ENCODE measurements at places on chromosomes 11 and 22.

- no peak for DNase-seq
Measured at GRCh38 chr11:27081056-27081455, 40.4 kb downstream of the BBOX1 start.

- DNase-seq, result no peak
Measured at GRCh38 chr22:39444247-39444800, 12.5 kb upstream of the MGAT3 start.

DNA sequence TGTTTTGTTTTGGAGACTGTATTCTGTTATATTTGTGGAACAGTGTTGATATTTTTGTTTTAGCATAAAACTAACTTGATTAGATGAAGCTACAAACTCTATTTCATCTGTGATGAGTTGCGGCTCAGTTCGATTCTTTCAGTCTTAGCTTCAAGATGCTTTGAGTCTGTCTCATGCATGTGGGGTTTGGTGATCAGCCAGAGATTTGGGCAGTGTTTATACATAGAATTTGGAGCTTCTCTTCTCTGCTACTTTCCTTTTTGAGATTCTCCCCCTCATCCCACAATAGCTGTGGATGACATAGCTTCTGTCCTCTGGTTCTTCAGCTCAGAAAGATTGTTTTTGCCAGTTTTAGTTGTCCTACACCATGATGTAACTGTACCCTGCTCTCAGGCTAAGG, 90.4 kb downstream of the ARHGAP20 start:
- DNase-seq, result no peak

- DNase-seq, result no peak
Measured at GRCh38 chr11:638631-639331, 1.7 kb downstream of the DRD4 start.

GRCh38 chr22:49983148-49984042, 22.8 kb downstream of the PIM3 start:
- no peak for DNase-seq

- no peak for DNase-seq
Measured at GRCh38 chr22:50489363-50490243, 2.9 kb downstream of the MIOX start.

GRCh38 chr11:1411301-1411700, 21.6 kb downstream of the BRSK2 start:
- DNase-seq, result no peak

DNA sequence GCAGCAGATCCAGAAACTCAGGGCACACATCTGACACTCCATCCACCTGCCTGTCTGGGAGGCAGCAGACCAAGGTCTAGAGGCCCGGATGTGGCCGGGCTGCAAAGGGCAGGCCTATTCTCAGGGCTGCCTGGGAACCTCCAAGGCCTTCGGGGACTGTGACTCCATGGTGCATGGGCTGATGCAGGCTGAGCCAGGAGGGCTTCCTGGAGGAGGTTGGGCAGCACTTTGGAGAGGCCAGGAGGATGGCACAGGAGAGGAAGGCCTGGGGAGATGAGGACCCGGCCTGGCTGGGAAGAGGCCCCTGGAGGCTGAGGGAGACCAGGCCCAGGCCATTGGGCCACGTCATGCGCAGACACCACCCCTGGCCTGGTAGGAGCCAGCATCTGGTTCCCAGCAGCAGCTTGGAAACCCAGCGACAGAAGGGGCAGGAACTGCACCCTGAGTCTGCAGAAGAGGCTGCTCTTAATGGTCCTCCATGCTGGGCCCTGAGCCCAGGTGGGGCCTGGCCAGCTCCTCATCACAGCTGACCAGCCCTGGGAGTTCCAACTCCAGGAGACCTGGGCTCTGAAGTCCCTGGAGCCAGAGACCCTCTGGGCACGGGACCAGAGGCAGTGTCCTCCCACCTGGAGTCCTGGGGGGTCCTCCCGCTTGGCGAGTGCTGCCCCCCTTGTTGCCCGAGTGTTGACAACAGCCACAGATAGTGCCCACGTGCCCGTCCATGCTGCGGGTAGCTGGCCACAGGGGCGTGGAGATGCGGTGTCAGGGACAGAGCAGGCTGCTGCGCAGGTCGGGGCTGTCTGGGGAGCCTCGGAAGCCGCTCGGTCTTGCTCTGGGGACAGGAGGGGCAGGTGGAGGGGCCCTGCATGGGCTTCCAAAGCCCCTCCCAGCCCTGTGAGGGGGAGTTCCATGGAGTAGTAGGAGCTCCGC, 5.5 kb downstream of the PHLDA2 start:
- no peak for DNase-seq

DNA sequence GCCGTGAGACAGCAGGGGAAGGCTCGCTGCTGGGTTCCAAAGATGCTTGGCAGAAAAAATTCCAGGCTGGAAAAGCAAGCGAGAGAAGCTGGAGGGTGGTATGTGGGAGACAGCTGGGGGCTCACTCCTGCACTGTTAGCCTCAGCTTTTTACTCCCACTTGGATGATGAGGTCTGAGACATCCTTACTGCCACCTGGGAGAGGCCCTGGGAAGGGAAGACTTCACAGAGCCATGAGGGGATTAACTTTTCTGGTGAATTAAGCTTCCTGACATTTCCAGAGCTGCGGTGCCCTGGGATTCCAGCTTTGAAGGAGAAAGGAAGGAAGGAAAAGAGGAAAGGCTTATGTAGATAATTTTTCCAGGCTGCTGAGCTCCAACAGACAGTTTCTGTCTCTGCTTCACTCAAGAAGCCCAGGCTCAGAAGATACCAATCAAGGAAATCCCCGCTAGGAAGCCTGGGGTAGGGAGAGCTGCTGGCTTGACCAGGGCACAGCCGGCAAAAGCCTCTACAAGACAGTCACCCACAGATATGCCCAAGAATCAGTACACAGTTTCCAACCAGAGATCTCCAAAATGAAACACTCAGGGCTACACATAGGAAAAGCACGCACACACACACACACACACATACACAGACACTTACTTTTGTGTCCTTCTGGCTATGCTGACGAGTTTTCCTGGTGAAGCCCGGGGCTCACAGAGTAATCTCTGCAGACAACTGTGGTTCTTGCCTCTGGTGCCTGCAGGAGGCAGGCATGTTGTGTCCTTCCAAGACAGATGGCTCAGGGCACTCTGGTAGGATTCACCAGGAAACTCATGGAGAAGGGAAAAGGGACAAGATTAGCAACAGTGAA, 907 bp downstream of the MCHR1 start:
- peak; percentile 51 for DNase-seq

- no peak for DNase-seq
Measured at GRCh38 chr11:15034687-15035267, 38.6 kb upstream of the CALCB start.

- DNase-seq, result no peak
Measured at GRCh38 chr11:33830903-33831648, 56.8 kb upstream of the FBXO3 start.

GRCh38 chr22:30863081-30863833, 105.3 kb downstream of the MORC2 start:
- DNase-seq, result no peak

GRCh38 chr11:99937330-99937729, 749.8 kb upstream of the ARHGAP42 start:
- no peak for DNase-seq

GRCh38 chr11:130817330-130817944, 98.8 kb downstream of the SNX19 start:
- DNase-seq, result no peak

GRCh38 chr11:121503051-121503450, 50.3 kb upstream of the SORL1-AS1 start:
- DNase-seq, result no peak

- DNase-seq, result no peak
Measured at GRCh38 chr22:17882727-17883126, 108.5 kb upstream of the BID start.

DNA sequence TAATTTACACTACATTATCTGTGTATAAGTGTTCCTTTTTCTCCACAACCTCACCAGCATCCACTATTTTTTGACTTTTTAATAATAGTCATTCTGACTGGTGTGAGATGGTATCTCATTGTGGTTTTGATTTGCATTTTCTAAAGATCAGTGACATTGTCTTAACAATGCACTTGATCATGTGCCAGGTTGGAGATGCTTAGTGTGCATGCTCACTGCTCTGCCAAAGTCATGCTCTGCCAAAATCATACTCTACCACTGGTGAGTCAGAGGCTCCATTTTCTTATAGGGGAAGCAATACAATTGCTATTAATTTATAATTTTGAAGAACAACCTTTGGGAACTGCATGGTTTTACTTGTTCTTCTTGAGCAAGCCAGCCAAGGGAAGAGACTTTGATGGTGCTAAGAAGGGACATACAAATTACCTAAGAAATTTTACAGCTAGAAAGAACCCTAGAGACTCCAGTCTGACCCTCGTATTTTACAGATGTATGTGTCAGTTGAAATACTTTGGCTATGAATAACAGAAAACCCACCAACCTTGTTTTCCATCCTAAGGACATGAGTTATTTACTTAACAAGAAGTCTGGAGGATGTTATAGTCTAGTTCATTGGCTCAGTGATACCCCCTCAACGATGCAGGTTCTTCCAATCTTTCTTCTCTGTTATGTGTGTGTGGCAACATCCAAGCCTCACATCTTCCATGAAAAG, 368.9 kb downstream of the DDX10 start:
- no peak for DNase-seq

- DNase-seq, result peak; percentile 61
Measured at GRCh38 chr22:23233084-23233531, 52.8 kb downstream of the BCR start.

- DNase-seq, result no peak
Measured at GRCh38 chr11:78161962-78162371, 22.5 kb upstream of the ALG8 start.

GRCh38 chr11:74702383-74703007, 28.7 kb downstream of the CHRDL2 start:
- peak; percentile 75 for DNase-seq

DNA sequence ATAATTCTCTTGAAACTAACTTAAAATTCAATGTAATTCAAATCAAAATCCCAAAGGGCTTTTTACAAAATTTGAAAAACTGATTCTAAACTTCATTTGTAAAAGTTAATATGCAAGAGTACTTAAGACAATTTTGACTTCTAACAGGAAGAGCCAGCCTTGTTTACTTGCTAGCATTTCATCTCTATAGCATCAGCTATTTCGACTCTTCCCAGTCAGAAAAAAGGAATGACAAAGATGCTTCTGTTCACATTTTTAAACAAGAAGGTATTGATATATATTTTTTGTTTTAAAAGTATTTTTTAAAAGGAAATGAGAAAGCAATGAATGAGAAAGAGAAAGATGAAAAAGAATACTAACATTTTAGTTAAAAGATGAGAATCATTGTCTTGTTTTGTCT, 16.4 kb downstream of the SLN start:
- DNase-seq, result no peak

GRCh38 chr11:92528001-92528400, 303.4 kb downstream of the FAT3 start:
- DNase-seq, result no peak

- no peak for DNase-seq
Measured at GRCh38 chr22:49547751-49548239, 279.9 kb downstream of the BRD1 start.

DNA sequence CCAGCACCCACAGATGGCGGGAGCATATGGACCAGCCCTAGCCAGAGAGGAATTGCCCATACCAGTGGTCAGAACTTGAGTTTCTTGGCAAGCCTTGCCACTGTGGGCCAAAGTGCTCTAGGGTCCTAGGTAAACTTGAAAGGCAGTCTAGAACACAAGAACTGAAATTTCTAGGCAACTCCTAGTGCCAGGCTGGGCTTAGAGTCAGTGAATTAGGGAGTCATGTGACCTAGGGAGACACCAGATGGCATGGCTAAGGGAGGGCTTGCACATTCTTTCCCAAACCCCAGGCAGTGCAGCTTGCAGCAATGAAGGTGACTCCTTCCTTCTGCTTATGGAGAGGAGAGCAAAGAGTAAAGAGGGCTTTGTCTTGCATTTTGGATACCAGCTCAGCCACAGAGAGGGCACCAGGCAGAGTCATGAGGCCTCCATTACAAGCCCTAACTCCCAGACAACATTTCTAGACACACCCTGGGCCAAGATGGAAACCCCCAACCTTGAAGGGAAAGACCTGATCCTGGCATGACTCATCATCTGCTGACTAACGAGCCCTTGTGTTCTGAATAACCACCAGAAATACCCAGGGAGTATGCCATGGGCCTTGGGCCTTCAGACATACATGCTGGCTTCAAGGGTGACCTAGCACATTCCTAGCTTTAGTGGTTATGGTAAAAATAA, 19.2 kb upstream of the OR56A3 start:
- no peak for DNase-seq

GRCh38 chr11:12163181-12163941, 53.0 kb downstream of the MICAL2 start:
- DNase-seq, result peak; percentile 48

DNA sequence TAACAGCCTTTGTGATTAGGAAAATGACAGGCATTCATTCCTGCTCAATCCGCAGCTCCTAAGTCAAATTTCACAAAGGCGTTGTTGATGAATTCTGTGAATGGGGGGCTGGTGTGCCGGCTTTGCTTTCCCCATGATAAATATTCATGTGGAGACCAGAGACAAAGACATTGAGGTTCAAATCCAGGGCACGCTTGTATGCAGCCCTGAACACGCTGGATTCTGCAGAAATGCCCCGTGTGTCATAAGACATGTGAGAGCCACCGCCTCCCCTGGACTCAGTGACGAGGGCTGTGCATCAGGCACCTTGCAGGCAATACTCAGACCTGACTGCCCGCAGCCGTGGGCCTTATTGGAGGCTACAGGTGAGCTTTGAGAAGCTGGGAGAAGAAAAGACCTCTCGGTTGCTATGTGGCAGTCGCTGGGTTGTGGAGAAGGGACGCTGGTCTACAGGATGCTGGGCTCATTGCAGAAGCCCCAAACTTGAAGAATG, 906.2 kb downstream of the BRD1 start:
- DNase-seq, result no peak

- DNase-seq, result peak; percentile 28
Measured at GRCh38 chr11:126978911-126979310, 21.7 kb downstream of the KIRREL3 start.

GRCh38 chr22:37502342-37503182, 16.4 kb upstream of the MFNG start:
- no peak for DNase-seq

DNA sequence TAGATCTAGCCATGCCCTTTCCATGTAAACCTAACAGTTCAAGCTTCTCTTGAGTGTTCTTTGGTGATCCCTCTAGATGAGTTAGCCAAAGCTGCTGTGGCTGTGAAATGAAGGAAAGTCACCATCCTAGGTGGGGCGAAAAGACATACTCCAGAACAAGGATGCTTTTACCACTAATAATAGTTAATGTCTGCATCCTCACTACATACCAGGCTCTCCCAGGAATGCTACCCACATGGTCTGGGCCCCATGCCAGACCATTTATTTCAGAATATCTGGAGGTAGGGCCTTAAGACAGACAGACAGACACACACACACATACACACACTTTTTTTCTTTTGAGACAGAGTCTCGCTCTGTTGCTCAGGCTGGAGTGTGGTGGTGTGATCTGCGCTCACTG, 14.7 kb downstream of the ABTB2 start:
- no peak for DNase-seq

- no peak for DNase-seq
Measured at GRCh38 chr11:60948250-60948649, 3.7 kb downstream of the SLC15A3 start.

DNA sequence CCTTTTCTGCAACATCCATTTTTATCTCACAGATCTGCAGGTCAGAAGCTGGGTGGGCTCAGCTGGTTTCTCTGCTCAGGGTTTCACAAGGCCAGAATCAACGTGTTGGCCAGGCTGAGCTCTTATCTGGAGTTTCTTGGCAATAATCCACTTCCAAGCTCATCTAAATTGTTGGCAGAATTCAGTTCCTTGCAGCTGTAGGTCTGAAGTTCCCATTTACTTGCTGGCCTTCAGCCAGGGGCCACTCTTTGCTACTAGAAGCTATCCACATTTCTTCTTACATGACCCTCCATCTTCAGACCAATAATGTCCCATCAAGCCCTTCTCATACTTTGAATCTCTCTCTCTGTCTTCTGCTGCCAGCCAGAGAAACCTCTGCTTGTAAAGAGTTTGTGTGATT, 103.5 kb downstream of the WNT11 start:
- DNase-seq, result no peak

Data from cerebellar cortex (tissue), 1 donor.